ENCODE measurements at places on chromosomes 4 and X.

DNA sequence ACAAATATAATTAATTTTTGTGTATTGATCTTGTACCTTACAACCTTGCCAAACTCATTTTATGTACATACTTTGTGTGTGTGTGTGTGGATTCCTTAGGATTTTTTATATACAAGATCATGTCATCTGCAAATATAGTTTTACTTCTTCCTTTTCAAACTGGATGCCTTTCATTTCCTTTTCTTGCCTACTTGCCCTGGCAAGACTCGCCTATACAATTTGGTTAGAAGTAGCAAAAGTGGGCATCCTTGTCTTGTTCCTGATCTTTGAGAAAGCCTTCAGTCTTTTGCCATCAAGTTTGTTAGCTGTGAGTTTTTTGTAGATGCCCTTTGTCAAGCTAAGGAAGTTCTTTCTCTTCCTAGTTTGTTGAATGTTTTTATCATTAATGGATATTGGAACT lies 30.5 kb downstream of the RUFY3 start:
- no peak overlapping the region for H3K4me3 ChIP-seq
- H3K36me3 ChIP-seq = no peaks in the 10 kb centered on the region
- no peaks in the 10 kb centered on the region for H3K27me3 ChIP-seq

DNA sequence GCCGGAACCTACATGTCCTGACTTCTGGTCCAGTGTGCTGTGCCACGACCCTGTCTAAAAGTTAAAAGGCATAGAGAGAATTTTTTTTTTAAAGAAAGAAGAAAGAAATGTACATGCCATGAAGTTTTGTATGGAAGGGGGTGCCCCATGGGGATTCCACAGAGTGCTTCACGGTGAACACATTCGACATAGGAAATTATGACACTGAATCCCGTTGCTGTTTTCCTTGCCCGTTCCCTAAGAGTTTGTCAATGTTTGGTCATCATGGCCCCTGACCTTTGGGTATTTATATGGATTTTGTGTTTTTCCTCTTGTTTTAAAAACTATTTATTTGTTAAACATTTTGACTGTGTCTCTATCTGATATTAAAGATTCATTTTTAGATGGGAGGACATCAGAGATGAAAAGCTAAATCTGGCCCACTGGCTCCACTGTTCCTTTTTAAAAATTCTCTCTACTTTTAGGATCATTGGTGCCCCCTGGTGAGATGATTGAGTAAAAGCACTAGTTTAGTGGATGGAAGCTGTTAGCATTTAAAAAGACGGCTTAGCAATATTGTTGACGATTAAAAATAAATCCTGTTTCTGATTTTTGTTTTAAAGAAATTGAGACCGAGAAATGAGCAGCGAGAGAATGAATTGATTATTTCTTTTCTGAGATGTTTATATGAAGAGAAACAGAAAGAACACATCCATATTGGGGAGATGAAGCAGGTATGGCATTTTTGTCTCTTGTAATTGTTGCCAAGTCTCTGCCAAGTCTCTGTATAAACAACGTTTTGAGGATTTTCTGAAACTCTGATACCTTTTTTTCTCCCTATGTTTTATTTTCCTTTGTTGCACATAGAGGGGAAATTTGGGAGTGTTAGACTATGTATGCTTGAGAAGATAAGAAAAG lies 75.0 kb downstream of the PTTG2 start:
- no peak overlapping the region for H3K27ac ChIP-seq
- H3K27me3 ChIP-seq = no peaks in the 10 kb centered on the region
- DNase-seq = peak; percentile 56
- no peak overlapping the region for H3K4me3 ChIP-seq

DNA sequence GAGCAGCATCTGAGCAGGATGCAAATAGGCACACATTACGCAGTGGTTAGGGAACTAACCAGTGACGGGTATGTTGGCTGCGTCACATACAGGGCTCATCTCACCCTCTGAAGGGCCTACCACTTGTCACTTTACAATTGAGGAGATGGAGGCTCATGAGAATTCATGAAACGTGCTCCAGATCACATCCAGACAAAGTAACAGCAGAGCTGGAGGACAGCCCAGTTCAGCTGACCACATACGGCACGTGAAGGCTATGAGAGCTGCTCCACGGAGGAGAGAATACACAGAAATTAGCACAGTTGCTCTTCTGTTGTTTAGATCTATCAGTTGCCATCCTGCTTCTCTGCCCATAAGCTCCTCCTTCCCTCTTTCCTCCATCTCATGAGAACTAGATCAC lies 78.4 kb downstream of the FAM9B start:
- H3K27me3 ChIP-seq = no peaks in the 10 kb centered on the region
- no peak for DNase-seq
- no peaks in the 10 kb centered on the region for H3K36me3 ChIP-seq
- no peaks in the 10 kb centered on the region for H3K4me1 ChIP-seq

GRCh38 chr4:74608151-74608949 lies 163.4 kb downstream of the AREG start:
- H3K27me3 ChIP-seq = no peaks in the 10 kb centered on the region
- no peak overlapping the region for H3K4me3 ChIP-seq
- no peak overlapping the region for H3K27ac ChIP-seq
- no peak for DNase-seq
- no peaks in the 10 kb centered on the region for H3K36me3 ChIP-seq
- H3K4me1 ChIP-seq = no peaks in the 10 kb centered on the region

DNA sequence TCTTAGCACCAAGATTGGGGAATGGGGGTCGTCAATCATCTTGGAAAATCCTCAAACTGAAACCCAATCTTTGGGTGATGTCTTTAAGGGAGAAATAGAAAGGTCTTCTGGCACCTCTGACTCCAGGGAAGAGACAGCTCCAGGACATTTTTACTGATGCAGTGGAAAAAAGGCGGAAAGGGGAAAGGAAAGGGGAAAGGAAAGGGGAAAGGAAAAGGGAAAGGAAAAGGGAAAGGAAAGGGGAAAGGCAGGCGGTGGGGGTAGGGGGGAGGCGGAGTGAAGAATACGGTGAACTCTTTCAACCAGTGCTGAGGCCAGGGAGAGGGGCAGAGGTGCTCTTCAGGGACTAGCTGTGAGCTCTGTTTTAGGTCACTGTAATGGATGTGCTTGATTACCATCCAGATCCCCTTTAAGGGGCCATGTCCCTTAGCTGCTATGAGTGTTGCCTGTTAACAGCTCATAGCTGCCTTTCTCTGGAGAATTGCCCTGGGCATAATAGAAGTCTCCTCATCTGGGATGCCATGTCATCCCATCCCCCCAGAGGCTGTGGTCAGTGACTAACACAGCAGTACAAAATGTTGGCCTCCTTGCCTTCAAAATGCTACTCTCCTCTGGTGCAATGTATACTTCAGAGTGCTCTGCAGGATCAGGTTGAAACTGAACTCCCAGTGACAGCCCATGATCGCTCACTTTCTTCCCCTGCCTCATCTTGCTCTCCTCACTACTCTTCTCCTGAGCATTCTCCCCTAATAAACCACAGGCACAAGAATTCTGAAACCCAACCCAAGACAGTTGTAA lies 92.4 kb upstream of the AP1S2 start:
- DNase-seq = no peak
- no peaks in the 10 kb centered on the region for H3K36me3 ChIP-seq
- no peaks in the 10 kb centered on the region for H3K27me3 ChIP-seq
- H3K4me1 ChIP-seq = no peaks in the 10 kb centered on the region
- H3K4me3 ChIP-seq = no peak overlapping the region

- DNase-seq = no peak
- no peak overlapping the region for H3K4me3 ChIP-seq
- no peaks in the 10 kb centered on the region for H3K4me1 ChIP-seq
- no peaks in the 10 kb centered on the region for H3K36me3 ChIP-seq
- no peaks in the 10 kb centered on the region for H3K27me3 ChIP-seq
- no peak overlapping the region for H3K27ac ChIP-seq
These were observed 117.3 kb downstream of the FAT4 start for GRCh38 chr4:125432078-125432477.

DNA sequence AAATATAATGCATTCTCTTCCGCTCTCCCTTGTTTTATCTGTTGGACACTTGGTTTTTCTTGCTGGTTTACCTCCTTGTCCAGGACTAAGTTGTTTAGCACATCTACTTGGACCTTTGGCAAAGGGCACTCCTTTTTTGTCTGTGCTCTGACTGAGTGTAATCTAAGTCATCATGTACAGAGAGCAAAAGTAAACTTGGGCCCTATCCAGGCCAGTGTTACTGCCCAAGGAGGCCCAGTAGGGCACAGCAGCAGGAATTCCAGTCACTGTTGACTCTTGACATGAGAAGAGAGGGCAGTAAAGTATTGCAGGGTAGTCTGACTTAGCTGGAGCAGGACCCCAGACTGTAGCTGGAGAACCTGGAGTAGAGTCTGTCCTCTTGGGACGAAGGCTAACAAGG lies 445.5 kb downstream of the ZIC3 start:
- DNase-seq = no peak
- no peak overlapping the region for H3K4me3 ChIP-seq
- no peaks in the 10 kb centered on the region for H3K27me3 ChIP-seq
- no peaks in the 10 kb centered on the region for H3K4me1 ChIP-seq
- H3K27ac ChIP-seq = no peak overlapping the region
- H3K36me3 ChIP-seq = no peaks in the 10 kb centered on the region

- H3K27ac ChIP-seq = no peak overlapping the region
- DNase-seq = no peak
- H3K27me3 ChIP-seq = no peaks in the 10 kb centered on the region
- no peaks in the 10 kb centered on the region for H3K4me1 ChIP-seq
These were observed 26.7 kb downstream of the SULT1E1 start for GRCh38 chr4:69833251-69833650.
